NCI-H510A (cell line): ENCODE measurements at places on chromosomes 13 and 19.
A peak's percentile ranks its signal among the peaks of the same experiment; 100 is the strongest.

- DNase-seq, result no peak
Measured at GRCh38 chr19:49533551-49534488, 6.0 kb downstream of the RCN3 start.

GRCh38 chr19:33795370-33796163, 1.1 kb upstream of the KCTD15 start:
- peak; percentile 77 for DNase-seq

DNA sequence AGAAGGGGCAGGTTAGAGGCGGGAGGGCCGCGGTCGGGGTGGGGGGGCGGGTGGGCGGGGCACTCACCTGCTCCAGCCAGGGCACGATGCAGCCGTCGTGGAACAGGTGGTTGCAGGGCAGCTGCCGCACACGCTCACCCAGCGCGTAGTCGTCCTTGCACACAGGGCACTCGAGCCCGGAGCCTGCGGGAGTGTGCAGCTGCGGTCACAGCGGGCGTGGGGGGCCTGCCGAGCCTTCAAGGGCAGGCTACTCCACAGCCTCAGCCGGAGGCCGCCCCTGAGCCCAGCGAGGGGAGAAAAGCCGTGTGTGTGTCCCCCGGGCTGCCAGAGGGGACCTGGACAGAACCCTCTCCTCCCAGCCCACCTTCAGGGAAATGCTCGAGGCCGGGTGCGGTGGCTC, 8.6 kb downstream of the FGF22 start:
- no peak for DNase-seq

DNA sequence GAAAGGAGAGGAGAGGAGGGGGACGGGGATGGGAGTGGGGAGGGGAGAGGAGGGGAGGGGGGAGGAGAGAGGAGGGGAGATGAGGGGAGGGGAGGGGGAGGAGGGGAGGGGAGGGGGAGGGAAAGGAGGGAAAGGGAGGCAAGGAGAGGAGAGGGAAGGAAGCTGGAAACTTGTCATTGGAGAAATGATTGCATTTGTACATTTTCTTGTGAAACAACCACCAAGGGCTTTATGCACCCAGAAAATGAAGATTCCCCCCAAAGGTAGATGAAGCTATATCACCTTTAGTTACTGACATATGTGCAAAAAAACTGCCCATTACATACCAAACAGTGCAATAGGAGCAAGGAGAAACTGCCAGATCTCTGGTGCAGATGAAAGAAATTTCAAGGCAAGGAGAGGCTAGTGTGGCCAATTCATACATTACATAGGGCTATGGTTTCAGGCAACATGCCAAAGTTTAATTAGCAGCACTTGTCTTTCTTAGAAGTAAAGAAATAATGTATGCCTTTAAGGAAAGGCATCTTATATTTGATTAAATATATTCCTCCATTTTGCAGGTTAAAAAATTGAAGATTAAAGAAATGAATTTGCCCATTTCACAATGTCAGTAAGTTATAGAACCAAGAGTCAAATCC, 49.5 kb upstream of the STK24 start:
- DNase-seq, result no peak

DNA sequence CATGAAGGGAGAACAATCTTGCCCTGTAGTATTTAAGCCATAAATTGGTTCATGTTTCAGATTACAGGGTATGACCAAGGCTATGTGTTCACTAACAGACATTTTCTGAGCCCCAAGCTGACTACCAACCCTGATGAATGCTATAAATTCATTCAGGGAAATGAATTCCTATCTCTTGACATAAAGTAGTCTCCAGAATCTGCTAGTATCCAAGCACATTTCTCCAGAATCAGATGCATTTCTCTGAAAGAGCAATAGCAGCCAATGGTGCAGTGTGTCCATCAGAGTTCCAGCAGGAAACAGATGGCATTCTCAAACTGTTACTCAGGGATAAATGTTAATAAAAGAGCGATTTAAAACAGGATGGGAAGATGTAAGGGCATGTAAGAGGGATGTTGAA, 226.4 kb downstream of the COG6 start:
- DNase-seq, result no peak

DNA sequence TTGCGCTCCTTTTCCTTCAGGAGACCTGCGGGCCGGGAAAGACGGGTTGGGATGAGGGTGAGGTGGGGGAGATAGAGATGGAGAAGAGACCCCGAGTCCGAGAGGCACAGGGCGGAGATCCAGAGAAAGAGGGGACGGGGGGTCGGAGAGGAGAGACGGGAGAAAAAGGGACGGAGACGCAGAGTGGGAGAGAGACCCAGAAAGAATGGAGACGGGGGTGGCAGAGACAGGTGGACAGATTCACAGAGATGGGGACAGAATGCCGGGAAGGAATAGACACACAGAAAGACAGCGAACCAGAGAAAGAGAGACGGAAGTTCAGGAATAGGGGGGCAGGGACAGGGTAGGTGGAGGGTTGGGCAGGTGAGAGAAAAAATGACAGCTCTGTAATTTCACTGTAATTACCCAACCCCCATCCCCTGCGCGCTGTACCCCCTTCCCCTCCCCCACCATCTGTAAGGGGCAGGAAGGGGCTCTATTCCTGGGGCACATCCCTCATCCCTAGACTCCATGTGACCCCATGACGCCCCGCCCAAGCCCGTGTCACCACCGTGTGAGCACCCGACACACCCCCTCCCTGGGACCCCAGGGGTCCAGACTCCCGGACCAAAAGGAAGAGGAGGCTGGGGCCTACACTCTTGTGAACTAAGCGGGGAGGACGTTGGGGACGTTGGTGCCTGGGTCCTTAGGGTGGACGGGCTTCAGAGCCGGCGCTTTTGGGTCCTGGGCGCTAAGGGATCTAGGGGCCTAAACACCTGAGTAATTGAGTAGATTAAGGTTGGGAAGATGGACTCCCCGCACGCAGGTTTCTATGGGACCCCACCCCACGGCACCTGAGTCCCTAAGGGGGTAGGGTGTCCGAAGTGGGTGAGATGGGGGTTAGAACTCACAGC, 967 bp downstream of the DBP start:
- no peak for DNase-seq

DNA sequence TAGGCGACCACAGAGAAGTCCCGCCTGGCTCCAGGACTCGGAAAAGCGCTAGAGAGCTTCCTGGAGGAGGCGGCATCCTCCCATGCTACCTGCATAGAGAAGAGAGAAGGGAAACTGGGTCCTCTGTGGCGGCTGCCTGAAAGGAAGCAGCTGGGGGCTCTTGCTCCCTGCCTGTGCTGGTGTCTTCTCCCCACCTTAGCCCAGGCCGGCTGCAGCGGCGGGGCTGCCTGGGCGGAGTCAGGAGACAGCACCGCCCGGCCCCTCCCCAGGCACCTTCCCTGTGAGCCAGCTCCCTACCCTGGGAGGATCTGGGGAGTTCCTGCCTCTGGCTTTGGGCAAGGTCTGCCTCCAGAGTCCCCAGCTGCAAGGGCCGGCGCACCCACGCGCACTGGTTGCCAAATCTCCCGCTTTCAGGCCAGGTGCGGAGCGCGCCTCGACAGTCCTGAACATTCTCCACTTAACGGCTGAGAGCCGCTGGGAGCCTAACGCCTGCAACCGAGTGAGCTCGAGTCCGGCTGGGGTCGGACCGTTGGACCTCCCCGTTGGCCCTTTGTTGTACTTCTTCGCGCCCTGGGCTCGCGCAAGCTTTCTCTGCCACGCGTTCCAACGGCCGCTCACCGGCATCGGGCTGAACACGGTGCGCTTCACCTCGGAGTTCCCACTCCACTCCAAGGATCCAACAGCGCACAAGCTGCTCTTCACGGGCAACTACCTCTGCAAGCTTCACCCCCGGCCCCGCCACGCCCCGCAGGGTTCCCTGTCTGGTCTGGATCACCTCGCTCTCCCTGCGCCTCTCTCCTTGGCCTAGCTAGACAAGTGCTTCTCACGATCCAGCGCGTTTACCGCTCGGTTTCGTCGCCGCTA, 21.8 kb upstream of the ZNF30 start:
- no peak for DNase-seq

- DNase-seq, result no peak
Measured at GRCh38 chr19:1026783-1027649, 608 bp downstream of the CNN2 start.

DNA sequence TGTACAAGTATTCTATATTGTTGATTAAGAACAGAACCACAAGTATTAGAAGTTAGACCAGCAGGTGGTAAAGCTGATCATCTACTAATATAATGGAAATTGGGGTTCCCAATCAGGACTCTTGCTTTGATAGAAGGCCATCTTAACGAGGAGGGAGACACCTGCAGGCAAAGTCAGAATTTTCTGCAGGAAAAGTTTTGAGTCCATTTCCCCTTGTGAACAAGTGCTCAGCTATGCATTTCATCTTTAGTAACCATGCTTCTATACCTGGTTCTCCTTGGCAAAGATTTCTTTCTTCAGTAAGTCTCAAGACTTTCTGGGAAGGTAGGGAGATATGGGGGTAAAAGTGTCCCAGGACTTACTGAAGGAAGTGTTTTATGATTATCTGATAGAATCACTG, 36.1 kb upstream of the USPL1 start:
- no peak for DNase-seq

- no peak for DNase-seq
Measured at GRCh38 chr13:28622286-28622685, 36.6 kb upstream of the POMP start.

DNA sequence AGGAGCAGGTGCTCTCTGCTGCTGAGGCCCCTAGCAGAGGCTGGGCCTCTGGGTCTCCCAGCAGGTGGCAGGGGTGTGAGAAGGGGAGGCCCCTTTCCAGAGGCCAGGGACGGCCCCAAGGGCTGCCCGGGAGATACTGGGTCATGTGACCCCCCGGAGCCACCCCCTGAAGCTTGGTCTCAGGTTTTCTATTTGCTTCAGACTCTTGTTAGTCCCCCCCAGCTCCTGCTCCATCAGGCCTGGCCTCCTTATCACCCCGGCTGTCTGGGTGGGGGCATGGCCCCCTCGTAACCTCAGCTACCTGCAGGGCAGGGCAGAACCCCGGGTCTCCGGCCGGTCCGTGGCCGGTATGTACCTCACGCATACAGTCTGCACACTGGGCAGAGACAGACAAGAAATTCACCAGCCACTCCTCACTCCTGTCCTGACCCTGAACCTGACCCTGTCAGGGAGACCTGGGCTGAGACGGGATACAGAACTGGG, 13.2 kb upstream of the TCF3 start:
- no peak for DNase-seq

DNA sequence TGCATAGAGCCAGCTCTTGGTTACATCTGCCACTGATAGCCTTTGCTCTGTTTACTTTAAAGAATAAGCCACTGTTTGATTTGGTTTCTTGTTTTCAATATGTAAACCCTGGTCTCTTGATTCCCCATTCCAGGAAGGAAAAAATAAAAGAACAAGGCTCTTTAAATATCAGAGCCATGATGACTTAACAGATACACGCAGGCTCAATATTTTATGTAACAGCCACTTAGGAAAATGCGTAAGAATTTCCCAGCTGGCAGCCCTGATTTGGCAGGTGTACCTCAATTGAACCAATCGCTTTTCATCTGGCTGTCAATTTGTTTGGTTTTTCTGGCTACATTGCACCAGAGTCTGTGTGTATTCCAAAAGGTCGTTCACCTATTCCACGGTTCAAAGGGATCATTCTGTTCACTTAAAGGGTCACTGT, 65.6 kb downstream of the IRS2 start:
- peak; percentile 17 for DNase-seq

- DNase-seq, result no peak
Measured at GRCh38 chr19:28023064-28023463, 1189.9 kb downstream of the UQCRFS1 start.
